Activated naive CD4-positive, alpha-beta T cell treated with anti-CD3 and anti-CD28 coated beads for 36 hours (primary cell): ENCODE measurements at places on chromosomes 12 and 14. TPM values are rescaled to one million over a fixed set of nuclear protein-coding genes. Genes with fewer than 3 reads are reported as not detected.

DNA sequence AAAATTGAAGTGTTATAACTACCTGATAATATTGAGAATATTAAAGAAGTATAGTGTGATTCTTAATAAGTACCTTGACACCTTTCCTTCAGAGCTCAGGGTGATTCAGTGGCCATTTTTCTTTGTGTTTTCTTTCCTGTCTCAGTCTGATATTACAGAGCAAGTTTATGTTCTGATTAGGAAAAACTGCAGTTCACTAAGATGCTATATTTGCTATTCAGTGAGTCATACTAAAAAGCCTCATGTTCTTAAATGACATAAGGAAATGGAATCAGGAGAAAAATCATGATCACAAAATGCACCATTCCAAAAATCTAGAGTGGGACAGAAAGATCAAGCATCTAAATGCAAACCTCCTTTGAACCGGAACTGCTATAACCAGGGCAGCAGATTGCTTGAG is 390.6 kb upstream of the ATP2B1 start:
- H3K27ac ChIP-seq, result no peak overlapping the region
- no peaks in the 10 kb centered on the region for H3K36me3 ChIP-seq
- peaks cover 12% of the 10 kb centered on the region for H3K4me1 ChIP-seq
- H3K27me3 ChIP-seq, result peaks cover 9% of the 10 kb centered on the region

Gene SLC41A2
- total RNA-seq, result 2.7 TPM

GRCh38 chr12:65293735-65294134 is 15.3 kb downstream of the MSRB3 start:
- H3K4me1 ChIP-seq, result no peaks in the 10 kb centered on the region
- no peak for DNase-seq
- no peak overlapping the region for H3K4me3 ChIP-seq

GRCh38 chr12:124506145-124506831 is 61.1 kb downstream of the NCOR2 start:
- DNase-seq, result no peak
- H3K36me3 ChIP-seq, result peaks cover 2% of the 10 kb centered on the region
- H3K4me3 ChIP-seq, result no peak overlapping the region
- no peak overlapping the region for H3K27ac ChIP-seq
- H3K27me3 ChIP-seq, result no peaks in the 10 kb centered on the region

GRCh38 chr12:66087365-66087943 is 43.1 kb downstream of the LLPH start:
- peaks cover 12% of the 10 kb centered on the region for H3K27me3 ChIP-seq
- no peak overlapping the region for H3K4me3 ChIP-seq
- peak; percentile 81 for DNase-seq

Gene NTF3
- total RNA-seq, result not detected

DNA sequence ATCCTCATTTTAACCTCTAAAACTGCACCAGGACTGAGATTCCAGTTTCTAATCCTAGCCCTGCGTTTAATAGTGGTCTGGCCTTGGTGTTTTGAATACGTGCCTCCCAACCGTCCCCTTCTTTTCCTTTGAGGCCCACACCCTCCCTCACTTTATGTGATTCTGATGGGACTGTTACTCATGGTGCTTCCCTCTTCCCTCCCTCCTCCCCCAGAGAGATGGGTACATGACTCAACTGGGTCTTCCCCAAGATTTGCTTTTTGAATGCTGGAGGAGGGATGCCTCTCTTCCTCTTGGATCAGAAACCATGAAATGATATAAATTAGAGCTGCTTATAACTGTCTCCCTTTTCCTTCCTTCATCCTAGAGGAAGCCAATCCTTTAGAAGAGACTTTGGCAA is 8.2 kb upstream of the PPP2R5E start:
- DNase-seq, result peak; percentile 11
- no peaks in the 10 kb centered on the region for H3K27me3 ChIP-seq
- no peak overlapping the region for H3K27ac ChIP-seq
- no peak overlapping the region for H3K4me3 ChIP-seq
- H3K4me1 ChIP-seq, result peaks cover 6% of the 10 kb centered on the region
- no peaks in the 10 kb centered on the region for H3K36me3 ChIP-seq

DNA sequence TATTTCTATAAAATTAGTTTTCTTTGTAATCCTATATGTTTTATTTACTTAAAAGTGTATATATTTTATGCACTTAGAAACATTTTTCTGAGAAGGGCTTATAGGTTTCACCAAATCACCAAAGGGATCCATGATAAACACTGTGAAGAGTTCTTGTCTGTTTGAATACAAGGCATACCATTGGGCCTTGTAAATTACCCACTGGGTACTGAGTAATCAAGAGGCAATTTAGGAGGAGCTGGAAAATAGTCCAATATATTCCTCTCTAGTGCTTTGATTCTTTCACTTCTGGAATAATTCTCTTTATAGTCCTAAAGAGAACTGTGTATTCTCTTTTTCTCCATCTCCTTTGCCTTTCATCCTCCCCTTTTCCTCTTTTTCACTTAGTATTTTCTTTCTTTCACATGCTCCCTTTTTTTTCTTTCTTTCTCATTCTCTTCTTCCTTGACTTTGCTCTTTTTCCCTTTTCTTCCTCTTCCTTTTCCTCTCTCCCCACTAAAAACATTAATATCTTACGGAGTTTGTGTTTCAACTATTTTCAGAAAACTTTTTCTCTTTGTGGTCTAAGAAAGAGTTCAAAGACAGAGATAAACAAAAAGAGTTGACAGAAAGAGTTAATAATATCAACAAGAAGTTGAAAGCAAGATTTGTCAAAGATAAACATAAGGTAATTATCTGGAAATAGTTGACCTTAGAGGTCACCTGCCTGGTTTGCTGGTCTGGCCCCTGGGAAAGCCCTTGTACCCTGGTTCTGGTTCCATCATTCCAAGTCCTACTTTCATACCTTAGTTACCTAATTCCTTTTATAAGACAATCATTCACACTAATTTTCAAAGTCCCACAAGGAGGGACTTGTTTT is 435.3 kb downstream of the RAD51B start:
- DNase-seq, result no peak
- no peaks in the 10 kb centered on the region for H3K27me3 ChIP-seq

DNA sequence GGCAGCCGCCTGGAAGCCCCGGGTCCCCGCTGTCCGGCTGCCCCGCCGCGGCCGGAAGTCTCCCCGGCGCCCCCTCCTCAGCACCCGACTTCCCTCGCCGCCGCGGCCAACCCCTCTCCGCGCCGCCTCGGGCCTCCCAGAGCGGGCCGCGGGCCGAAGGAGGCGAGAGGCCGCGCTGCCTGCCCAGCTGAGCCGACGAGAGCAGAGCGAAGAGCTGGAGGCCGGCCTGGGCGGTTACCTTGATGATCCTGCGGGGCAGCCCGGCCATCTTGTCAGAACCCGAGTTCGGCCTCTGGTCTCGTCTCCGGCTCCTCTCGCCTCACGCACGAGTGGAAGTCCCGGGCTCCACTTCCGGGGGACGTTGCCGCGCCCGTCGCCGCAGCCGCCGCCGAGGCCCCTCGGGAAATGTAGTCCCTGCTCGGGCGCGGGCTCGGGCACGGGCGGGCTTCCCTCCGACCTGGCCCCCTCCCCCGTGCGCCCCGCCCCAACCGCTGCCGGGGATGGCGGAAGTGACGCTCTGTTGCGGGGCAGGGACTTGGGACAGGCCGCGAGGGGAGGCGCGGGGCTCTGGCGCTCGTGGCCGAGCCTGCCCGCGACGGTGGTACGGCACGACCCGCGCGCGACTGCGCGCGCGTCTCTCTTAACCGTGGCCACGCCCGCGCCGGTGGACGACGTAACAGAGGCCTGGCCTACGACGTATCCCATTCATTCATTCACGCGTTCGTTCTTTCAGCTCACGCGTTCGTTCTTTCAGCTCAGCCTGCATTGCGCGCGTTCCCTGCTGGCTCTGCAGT is at the start of gene UBE2N:
UBE2N (minus strand) TSS at position 331 of the 794 bp plus-strand sequence; CDS start at position 268, 63 bp downstream.
- H3K4me3 ChIP-seq, result peak within 1 kb of the TSS; percentile 95
- peaks cover 6% of the 10 kb centered on the region for H3K36me3 ChIP-seq
- H3K27ac ChIP-seq, result peak within 1 kb of the TSS; percentile 94

Gene ZBTB42
- 1.3 TPM for total RNA-seq
